ENCODE measurements at places on chromosomes 2 and 18.

DNA sequence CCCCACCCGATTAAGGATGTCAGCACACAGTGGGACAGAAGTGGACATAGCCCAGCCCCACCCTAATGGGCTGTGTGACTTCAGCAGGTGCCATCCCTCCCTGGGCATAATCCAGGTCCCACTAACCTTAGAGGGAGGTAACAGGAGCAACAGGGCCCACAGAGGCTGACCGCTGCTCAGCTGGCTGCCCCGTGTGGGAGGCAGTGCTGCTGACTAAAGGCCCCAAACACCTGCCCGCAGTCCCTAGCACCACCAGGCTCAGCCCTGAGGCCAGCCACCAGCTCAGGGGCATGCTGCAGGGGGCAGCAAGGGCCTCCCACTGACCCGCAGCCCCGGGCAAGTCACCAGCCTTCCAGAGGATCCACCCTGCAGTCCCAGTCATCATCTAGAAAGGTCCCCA lies 14.6 kb downstream of the BIN1 start:
- no peak for DNase-seq

- peak; percentile 72 for DNase-seq
Measured at GRCh38 chr2:229921101-229921891, 513 bp downstream of the TRIP12 start.

GRCh38 chr2:160064916-160065315 lies 2.5 kb upstream of the PLA2R1 start:
- no peak for DNase-seq

DNA sequence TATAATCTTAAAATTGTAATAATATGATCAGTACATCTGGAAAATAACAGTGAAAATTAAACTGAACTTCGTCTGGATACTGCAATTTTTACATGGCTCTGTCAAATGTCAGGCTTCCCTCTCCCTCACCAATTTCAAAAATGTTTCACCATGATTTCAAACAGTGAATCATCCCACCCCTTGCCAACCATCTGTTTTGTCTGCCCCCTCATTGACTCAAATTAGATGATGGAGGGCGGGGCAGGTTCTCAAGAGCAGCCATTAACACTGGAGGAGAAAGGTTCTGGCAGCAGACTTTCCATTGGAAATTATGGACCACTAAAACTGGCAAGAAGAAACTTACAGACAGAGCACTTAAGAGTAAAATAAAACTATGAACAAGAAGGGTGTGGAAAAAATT lies 1195.7 kb upstream of the ZEB2 start:
- DNase-seq, result no peak

DNA sequence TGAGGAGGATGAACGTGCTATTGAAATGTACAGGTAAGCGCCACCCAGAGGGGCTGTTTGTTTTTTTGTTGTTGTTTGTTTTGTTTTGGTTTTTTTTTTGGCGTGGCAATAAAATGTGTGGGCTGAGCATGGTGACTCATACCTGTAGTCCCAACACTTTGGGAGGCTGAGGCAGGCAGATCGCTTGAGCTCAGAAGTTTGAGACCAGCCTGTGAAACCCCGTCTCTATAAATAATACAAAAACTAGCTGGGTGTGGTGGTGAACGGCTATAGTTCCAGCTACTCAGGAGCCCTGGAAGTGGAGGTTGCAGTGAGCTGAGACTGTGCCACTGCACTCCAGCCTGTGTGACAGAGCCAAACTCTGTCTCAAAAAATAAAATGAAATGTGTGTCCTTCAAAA lies 6.2 kb downstream of the PDCL3 start:
- no peak for DNase-seq
